ENCODE measurements at places on chromosomes 6 and 20.

- no peak for DNase-seq
Observed at GRCh38 chr6:52587001-52587400, 10.1 kb upstream of the TRAM2 start.

GRCh38 chr20:33830371-33830770 is 19.2 kb downstream of the CHMP4B start:
- no peak for DNase-seq

GRCh38 chr6:33633084-33633461 is 12.0 kb downstream of the ITPR3 start:
- DNase-seq, result no peak

- no peak for DNase-seq
Observed at GRCh38 chr6:49531774-49532569, 18.5 kb upstream of the C6orf141 start.

- DNase-seq, result no peak
Observed at GRCh38 chr20:48797850-48798747, 29.7 kb downstream of the PREX1 start.

DNA sequence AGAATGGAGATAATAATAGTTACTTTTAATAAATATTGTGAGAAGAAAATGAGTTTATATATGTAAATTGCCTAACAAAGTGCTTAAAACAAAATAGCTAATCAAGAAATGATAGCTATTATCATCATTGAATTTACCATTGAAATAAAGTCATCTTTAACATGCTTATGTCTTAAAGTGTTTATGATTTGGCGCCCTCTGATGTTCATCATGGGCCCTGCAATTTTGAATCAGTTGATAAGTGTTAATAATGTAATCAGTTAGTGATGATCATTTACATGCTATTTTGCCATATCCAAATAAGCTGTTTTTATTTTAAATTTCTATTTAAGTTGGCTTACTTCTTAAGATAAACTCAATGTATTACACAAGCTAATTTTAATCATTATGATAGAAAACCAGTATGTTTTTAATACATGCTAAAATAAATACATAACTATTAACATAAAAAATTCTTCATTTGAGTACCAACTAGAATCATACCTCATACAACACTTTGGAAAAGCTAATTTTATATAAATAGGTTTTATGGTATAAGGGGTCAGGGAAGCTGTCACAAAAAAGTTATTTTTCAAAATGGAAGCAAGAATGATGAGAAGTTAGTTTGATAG is 39.2 kb upstream of the TPD52L1 start:
- peak; percentile 43 for DNase-seq

DNA sequence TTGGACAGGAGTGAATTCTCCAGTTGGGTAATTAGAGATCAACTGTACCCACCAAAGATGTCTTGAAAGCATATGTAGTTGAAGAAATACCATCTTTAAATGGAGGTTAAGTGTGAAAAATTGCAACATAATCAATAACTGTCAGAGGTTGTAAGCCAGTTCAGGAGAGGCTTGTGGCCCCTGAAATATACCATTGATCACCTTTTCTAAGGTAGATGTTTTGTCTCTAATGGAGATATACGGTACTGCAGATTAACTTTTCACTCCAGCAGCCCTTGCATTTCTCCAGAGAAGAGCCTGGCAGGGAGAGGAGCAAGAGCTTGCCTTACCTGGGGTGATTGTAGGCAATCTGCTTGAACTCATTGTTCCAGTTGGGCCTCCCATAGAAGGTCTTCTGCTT is 48.8 kb downstream of the NOX3 start:
- no peak for DNase-seq

DNA sequence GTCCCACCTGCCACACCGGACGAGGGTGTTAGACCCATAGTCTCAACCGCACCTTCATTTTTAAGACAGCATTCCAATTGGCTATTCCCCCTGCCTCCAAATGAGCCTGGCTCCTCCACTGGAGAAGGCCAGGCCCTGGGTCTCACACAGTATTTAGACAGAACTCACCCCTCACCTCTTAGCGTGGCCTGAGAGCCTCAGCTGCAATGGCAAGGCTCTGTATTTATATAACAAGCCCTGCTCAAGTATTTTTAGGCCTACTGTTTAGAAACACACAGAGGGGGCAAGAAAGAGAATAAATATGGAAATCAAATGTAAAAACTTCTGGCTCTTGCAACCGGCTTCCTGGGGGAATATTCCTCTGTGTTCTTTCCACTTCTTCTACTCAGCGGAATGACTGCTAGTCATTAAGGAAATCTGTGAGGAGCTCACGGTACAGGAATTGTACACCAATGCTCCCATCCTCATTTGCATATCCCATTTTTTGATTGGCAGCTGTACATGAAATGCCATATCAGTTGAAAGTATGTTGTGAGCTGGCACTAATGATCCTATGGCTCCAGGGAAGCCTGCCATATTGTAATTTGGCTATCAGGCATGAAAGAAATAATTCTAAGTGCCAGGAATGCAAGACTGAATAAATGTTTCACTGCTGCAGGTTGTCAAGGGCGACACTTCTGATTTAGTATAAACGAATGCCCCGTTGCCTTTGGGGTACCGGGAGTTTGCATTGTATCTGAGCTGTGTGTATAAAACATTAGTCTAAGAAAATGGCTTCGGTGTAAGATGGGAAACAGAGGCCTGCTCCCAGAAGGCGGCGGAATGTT is 207.5 kb downstream of the ZNF217 start:
- no peak for DNase-seq

- no peak for DNase-seq
Observed at GRCh38 chr6:118578617-118579016, 30.5 kb downstream of the PLN start.

DNA sequence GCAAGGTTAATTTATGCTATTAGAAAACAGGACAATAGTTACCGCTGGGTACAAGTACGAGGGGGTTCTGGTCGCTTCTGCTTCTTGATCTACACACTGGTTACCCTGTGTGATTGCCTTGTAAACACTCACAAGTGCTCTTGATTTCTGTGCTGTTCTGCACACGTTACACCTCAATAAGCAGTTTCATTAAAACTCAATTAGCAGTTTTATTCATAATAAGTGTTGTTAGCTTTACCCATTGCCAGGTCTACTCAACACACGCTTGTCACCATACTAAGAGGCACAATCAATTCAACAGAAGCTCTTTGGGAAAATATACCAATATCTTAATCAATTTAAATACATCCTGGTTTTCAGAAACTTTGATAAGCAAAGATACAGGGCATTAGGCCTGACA is 20.4 kb downstream of the BMP7 start:
- no peak for DNase-seq

DNA sequence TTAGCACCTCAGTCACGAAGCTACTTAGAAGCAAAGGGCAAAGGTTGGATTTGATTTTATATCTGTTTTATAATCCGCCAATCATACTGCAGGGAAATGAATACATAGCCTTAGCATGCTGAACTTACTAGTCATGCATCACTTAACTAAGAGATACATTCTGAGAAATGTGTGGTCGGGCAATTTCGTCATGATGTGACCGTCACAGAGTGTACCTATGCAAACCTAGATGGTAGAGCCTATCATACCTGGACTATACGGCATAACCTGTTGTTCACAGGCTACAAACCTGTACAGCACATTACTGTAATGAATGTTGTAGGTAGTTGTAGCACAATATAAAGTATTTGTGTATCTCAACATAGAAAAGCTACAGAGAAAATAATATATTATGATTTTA is 345.2 kb upstream of the RGS17 start:
- DNase-seq, result no peak

GRCh38 chr6:33926451-33926850 is 122.6 kb upstream of the MLN start:
- no peak for DNase-seq

GRCh38 chr20:25338112-25339023 is 52.3 kb downstream of the ABHD12 start:
- DNase-seq, result no peak

DNA sequence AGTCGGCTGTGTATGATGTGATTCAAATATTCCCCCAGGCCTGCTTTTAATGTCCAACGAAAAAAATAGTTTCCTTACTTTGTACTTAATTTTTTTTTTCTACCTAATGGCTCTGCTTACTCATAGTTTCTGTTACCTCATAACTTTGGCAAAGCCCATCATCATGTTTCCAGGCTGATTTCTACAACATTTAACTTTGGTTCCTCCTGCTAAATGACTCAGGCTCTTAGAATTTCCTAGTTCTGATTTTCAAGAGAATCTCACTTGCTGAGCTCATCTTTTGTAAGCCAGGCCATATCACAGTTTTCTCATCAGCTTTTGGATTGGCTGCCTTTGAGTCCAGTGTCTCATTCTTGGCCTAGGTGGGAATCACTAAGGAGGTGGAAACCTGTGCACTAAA is 323.1 kb downstream of the HDGFL1 start:
- DNase-seq, result no peak

DNA sequence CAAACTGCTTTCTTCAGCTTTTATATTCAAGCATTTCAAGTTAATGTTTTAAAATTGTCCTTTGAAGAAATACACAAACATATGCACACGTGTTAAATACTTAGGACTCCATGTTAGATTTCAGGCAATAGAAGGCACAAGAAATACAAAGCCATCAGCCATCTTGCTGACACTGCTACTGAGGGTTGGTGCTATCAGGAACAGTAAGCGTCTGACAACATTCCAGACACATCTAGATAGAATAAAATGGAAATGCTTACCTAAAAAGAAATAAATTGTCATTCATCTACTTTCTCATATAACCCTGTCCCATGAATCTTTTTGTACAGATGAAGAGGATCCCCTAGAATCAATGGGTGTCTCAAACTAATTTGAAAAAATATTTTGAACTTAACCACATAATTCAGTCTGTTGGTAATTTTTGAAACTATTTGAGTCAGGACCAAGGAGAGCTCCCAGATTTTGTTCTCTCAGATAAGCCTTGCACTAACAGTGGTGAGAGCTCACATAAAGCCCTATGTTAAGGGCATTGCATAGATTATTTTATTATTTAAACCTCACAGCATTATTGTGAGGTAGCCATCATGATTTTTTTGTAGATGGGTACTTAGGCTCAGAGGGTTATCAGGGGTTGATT is 631.1 kb upstream of the POU3F2 start:
- DNase-seq, result no peak

- DNase-seq, result peak; percentile 45
Observed at GRCh38 chr6:75526502-75527127, 33.0 kb upstream of the FILIP1 start.

GRCh38 chr6:22682979-22683378 is 113.6 kb downstream of the HDGFL1 start:
- no peak for DNase-seq

- no peak for DNase-seq
Observed at GRCh38 chr6:85986681-85987080, 344.0 kb upstream of the SYNCRIP start.

- DNase-seq, result no peak
Observed at GRCh38 chr20:60242836-60243505, 284.7 kb downstream of the CDH26 start.

GRCh38 chr6:100228834-100229441 is 234.9 kb upstream of the MCHR2 start:
- peak; percentile 69 for DNase-seq

GRCh38 chr6:120675886-120676285 is 658.4 kb downstream of the TBC1D32 start:
- no peak for DNase-seq

DNA sequence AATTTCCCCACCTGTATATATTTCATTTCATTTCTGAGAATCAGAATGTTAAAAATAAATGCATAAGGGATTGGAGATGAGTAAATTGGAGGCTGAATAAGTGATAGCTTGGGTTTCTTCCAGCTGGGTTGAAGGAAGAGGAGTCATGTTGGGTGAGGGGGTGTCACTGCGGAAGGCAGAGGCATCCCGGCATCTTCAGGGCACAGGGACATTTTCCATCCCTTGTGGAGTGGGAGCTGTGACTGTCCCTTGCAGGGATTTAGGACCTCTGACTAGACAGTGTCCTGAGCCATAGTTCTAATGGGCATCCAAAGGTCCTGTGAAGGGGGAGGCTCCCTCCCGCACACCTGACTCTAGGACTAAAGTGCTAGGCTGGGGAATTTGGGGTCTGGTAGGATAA is 2.1 kb downstream of the MCHR2 start:
- no peak for DNase-seq

- peak; percentile 37 for DNase-seq
Observed at GRCh38 chr20:62952968-62953838, 694 bp downstream of the SLC17A9 start.

- DNase-seq, result no peak
Observed at GRCh38 chr6:10603219-10603618, 82.1 kb downstream of the GCNT2 start.

GRCh38 chr6:53805725-53806124 is 10.9 kb downstream of the LRRC1 start:
- DNase-seq, result no peak

DNA sequence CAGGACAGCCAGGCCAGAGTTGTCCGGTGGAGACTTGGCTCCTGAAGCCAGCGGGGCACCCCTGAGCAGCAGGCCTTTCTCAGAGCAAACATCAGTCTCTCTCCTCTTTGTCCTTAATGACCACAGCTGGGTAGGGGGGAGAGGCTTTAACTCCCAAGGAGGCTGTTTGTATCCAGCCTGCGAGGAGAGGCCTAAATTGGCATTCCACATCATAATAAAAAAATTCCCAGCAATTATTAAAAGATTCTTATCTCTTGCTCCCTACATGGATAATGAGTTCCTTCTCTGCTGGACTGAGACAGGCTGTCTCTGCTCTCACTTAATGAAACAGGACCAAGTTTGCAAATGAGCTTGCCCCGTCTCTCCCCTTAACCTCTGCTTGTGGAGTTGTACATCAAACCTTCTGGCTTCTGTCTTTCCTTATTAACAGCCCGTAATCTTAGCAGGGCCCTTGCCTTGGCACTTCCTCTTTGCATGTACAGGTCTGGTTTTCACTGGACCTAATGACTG is 838.2 kb downstream of the MAFB start:
- no peak for DNase-seq

DNA sequence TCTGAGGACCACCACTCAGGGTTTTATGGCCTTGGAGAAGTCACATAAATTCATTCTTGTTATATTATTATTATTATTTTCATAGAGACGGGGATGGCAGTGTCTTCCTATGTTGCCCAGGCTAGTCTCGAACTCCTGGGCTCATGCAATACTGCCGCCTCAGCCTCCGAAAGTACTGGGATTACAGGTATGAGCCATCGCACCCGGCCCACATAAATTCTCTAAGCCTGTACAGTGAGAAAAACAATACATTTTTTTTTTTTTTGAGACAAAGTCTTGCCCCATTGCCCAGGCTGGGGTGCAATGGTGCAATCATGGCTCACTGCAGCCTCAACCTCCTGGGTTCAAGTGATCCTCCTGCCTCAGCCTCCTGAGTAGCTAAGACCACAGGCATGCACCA is 753 bp upstream of the FASTKD5 start:
- DNase-seq, result no peak
